ENCODE measurements at places on chromosomes 2 and 18. TPM values are rescaled to one million over a fixed set of nuclear protein-coding genes. Genes with fewer than 3 reads are reported as not detected.

Gene CRYGA
- not detected for total RNA-seq

Gene UGT1A8
- total RNA-seq: not detected

Gene LRP1B
- total RNA-seq: 0.05 TPM

Gene RTTN
- total RNA-seq: 22.7 TPM

Gene DLX2
- not detected for total RNA-seq

Gene COL3A1
- total RNA-seq: not detected

Gene ANKRD62
- not detected for total RNA-seq

Gene ZSCAN30
- total RNA-seq: 17.0 TPM

Gene SERPINB11
- not detected for total RNA-seq

Gene CLEC4F
- total RNA-seq: not detected

- H3K36me3 ChIP-seq: no peaks in the 10 kb centered on the region
- peaks cover 23% of the 10 kb centered on the region for H3K4me1 ChIP-seq
- H3K27ac ChIP-seq: no peak overlapping the region
- H3K27me3 ChIP-seq: no peaks in the 10 kb centered on the region
Measured at GRCh38 chr18:70311726-70312125, 22.9 kb downstream of the SOCS6 start.

DNA sequence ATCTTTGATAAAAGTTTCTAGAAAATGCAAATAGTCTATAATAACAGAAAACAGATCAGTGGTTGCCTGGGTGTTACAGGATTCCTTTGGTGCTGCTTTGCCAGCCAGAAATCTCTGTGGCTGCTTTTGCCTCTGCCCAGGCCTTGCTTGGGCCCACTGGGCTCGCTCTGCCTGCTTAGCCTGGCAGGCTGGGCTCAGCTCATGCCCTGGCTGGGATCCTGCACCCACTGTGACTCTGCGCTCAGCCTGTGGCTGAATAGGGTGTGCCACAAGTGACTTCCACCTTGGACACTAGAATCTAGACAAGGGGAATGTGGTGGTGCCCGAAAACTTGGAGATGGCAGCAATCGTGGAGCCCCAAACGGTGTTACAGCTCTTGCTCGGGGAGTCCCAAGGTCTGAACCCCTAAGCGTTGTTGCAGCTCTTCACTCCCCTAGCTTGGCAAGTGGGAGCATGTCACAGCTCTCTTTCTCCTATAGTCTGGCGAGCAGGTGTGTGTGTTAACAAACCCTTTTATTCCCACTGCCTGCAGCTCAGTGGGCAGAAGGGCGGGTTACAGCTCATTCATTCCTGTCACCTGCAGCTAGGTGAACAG is 50.9 kb downstream of the FBXO48 start:
- no peak overlapping the region for H3K27ac ChIP-seq
- peaks cover 36% of the 10 kb centered on the region for H3K27me3 ChIP-seq
- H3K4me1 ChIP-seq: no peaks in the 10 kb centered on the region

DNA sequence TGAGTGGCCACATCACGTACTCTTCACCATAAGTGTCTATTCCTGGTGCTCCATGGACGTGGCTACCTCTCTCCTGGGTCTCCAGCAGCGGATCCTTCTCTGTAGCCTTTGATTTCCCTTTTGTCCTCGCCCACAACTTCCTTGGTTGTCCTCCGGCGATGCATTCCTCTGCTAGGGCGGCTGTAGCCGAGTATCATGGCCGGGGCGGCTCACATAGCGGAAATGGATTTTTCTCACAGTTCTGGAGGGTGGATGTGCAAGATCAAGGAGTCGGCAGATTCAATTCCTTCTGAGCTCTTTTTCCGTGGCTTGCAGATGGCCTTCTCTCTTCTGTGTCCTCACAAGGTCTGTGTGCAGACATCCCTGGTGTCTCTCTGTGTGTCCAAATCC is 35.7 kb downstream of the ACKR3 start:
- H3K27me3 ChIP-seq: peaks cover 68% of the 10 kb centered on the region
- no peaks in the 10 kb centered on the region for H3K36me3 ChIP-seq
- H3K4me1 ChIP-seq: no peaks in the 10 kb centered on the region
- no peak overlapping the region for H3K27ac ChIP-seq

- H3K36me3 ChIP-seq: no peaks in the 10 kb centered on the region
- H3K4me1 ChIP-seq: peaks cover 10% of the 10 kb centered on the region
- H3K4me3 ChIP-seq: no peak overlapping the region
- DNase-seq: no peak
- no peak overlapping the region for H3K27ac ChIP-seq
Measured at GRCh38 chr18:57077786-57078552, 68.9 kb upstream of the BOD1L2 start.

- no peak overlapping the region for H3K4me3 ChIP-seq
- no peaks in the 10 kb centered on the region for H3K36me3 ChIP-seq
- DNase-seq: no peak
- no peak overlapping the region for H3K27ac ChIP-seq
- H3K27me3 ChIP-seq: no peaks in the 10 kb centered on the region
Measured at GRCh38 chr18:74478880-74479279, 17.3 kb upstream of the CNDP2 start.

DNA sequence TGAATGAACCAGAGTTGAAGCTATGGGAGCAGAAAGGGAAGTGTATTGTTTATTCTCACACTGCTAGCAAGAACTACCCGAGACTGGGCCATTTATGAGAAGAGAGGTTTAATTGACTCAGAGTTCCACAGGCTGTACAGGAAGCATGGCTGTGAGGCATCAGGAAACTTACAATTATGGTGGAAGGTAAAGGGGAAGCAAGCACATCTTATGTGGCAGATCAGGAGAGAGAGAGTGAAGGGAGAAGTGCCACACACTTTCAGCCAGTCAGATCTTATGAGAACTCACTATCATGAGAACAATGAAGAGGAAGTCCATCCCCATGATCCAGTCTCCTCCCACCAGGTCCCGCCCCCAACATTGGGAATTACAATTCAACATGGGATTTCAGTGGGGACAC is 383.2 kb upstream of the SLC14A2 start:
- DNase-seq: no peak
- H3K4me3 ChIP-seq: no peak overlapping the region
- no peaks in the 10 kb centered on the region for H3K36me3 ChIP-seq
- peaks cover 12% of the 10 kb centered on the region for H3K4me1 ChIP-seq

DNA sequence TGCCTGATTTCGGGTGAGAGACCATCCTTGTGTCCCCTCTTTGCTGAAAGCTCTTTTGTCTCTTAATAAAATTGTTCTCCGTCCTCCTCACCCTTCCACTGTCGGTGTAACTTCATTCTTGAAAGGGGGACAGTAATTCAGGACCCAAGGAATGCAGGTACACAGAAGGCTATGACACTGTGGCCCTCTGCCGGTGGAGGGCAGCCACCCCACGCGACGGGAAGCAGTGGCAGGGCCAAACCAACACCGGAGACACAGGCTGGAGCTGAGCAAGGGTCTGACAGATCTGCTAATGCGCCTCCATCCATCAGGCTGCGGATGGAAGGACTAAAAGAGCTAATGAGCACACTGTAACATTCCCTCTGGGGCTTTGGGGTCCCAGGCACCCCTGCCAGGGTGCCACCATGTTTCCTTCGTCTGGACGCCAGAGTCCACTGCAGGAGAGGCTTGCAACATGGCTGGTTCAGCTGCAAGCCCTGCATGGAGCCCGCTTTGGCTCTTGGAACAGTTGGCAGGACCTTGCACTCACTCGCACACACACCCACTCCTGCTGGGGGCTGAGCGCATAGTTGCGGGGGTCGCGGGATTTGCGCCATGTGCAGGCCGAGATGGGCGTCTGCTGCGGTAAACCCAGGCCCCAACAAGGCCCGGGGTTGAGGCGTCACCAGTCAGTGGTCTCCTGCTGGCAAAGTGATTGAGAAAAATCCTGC is 544.1 kb upstream of the CDH7 start:
- H3K36me3 ChIP-seq: no peaks in the 10 kb centered on the region
- H3K27ac ChIP-seq: no peak overlapping the region
- H3K27me3 ChIP-seq: no peaks in the 10 kb centered on the region

GRCh38 chr18:9796935-9797549 is 88.7 kb upstream of the TXNDC2 start:
- DNase-seq: no peak
- H3K36me3 ChIP-seq: peaks cover 5% of the 10 kb centered on the region
- H3K4me3 ChIP-seq: no peak overlapping the region
- H3K4me1 ChIP-seq: no peaks in the 10 kb centered on the region
- no peak overlapping the region for H3K27ac ChIP-seq
- no peaks in the 10 kb centered on the region for H3K27me3 ChIP-seq

GRCh38 chr18:46335534-46336101 is 231.4 kb downstream of the HAUS1 start:
- H3K4me3 ChIP-seq: peak overlapping the region; percentile 78
- no peak overlapping the region for H3K27ac ChIP-seq
- DNase-seq: no peak
- H3K4me1 ChIP-seq: peaks cover 26% of the 10 kb centered on the region
- peaks cover 68% of the 10 kb centered on the region for H3K27me3 ChIP-seq

GRCh38 chr2:24710806-24711205 is 82.4 kb downstream of the PTRHD1 start:
- no peaks in the 10 kb centered on the region for H3K4me1 ChIP-seq
- no peak overlapping the region for H3K4me3 ChIP-seq
- DNase-seq: no peak
- no peak overlapping the region for H3K27ac ChIP-seq

- H3K27ac ChIP-seq: peak overlapping the region; percentile 79
- peaks cover 50% of the 10 kb centered on the region for H3K4me1 ChIP-seq
- no peak for DNase-seq
- H3K27me3 ChIP-seq: no peaks in the 10 kb centered on the region
Measured at GRCh38 chr2:168060986-168061750, 186.2 kb downstream of the STK39 start.

DNA sequence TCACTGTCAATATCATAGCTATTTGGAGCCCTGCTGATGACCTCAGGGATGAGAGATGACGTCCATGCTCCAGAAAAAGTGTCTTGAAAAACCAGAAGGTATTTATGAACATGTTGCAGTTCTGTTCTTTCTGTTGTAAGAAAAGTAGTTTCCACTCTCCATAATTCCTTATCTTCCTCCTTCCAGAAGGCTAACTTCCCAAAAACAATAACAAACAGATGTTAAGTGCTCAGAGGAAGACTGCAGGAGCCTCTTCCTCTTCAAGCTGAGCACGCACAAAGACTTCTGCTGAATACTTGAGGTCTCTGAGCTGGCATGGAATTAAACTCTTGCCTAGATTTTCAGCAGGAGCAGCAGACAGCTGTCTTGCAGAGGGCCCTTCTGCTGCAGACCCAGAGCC is 434.5 kb upstream of the KLHL29 start:
- H3K27me3 ChIP-seq: no peaks in the 10 kb centered on the region
- no peaks in the 10 kb centered on the region for H3K4me1 ChIP-seq
- H3K4me3 ChIP-seq: no peak overlapping the region

DNA sequence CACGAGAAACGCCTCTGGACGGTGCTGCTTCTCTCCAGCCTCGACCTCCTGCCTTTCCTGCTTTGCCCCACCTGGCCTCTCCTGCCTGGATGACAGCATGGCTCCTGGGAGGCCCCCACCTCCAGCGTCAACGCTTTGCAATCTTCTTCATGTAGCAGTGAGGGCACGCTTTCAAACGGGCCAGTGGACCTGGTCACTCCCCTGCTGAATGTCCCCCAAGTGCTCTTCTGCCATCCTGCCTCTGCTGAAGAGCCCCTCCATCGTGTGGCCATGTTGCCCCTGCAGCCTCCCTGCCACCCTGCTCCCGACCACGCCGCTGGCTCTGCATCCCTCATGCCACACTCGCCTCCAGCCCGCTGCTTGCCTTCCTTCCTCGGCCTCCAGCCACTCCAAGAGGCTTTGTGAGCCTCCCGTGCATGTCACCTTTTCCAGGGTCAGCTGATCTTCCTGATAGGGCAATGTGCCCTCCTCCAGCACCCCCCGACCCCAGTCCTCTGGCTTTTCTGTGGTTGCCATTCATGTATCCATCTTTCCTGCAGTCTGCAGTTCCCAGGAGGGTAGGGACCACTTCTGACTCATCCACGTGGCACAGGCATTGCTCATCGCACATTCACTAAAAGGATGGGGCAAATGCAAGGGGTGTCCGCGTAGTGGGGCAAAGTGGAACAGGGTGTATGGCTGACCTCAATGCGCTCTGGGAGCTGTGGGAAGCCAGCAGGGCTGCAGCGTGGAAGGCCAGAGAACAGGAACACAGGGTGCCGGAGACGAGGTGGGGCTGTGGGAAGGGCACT is 268.8 kb downstream of the TWIST2 start:
- H3K36me3 ChIP-seq: peaks cover 6% of the 10 kb centered on the region
- no peaks in the 10 kb centered on the region for H3K27me3 ChIP-seq
- DNase-seq: no peak
- H3K4me1 ChIP-seq: no peaks in the 10 kb centered on the region
- no peak overlapping the region for H3K27ac ChIP-seq
- no peak overlapping the region for H3K4me3 ChIP-seq

DNA sequence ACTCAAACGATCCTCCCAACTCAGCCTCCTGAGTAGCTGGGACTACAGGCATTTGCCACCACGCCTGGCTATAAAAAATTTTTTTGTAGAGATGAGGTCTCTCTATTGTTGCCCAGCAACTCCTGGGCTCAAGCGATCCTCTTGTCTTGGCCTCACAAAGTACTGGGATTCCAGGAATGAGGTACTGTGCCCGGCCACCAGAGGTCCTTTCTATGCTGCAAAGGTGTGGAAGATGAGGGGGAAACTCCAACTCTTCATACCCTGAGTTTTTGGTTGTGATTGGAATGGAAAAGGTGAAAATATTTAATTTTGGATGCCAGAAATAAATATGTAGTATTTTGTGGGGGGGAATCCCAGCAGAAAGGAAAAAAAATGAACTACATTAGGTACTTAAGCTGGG is 36.0 kb downstream of the MRPL33 start:
- H3K4me3 ChIP-seq: no peak overlapping the region
- H3K4me1 ChIP-seq: peaks cover 28% of the 10 kb centered on the region
- DNase-seq: peak; percentile 61
- H3K27me3 ChIP-seq: no peaks in the 10 kb centered on the region

- peak overlapping the region; percentile 5 for H3K27ac ChIP-seq
- no peaks in the 10 kb centered on the region for H3K27me3 ChIP-seq
- peaks cover 10% of the 10 kb centered on the region for H3K36me3 ChIP-seq
- peaks cover 20% of the 10 kb centered on the region for H3K4me1 ChIP-seq
Measured at GRCh38 chr2:113136828-113137775, 9.7 kb downstream of the IL1RN start.

GRCh38 chr2:178204977-178205376 is 10.7 kb downstream of the OSBPL6 start:
- no peaks in the 10 kb centered on the region for H3K36me3 ChIP-seq
- no peaks in the 10 kb centered on the region for H3K27me3 ChIP-seq
- no peak overlapping the region for H3K27ac ChIP-seq
- no peak for DNase-seq

Measured in Calu3 (cell line).